MCF 10A (cell line): ENCODE measurements at places on chromosomes 4 and X. TPM values are rescaled to one million over a fixed set of nuclear protein-coding genes. Genes with fewer than 3 reads are reported as not detected.

- peaks cover 45% of the 10 kb centered on the region for H3K4me1 ChIP-seq
- peak overlapping the region; percentile 85 for H3K4me3 ChIP-seq
- peak; percentile 68 for DNase-seq
- H3K27ac ChIP-seq, result no peak overlapping the region
- H3K36me3 ChIP-seq, result no peaks in the 10 kb centered on the region
Measured at GRCh38 chr4:176789955-176790354, 2.8 kb downstream of the VEGFC start.

- DNase-seq, result no peak
- no peaks in the 10 kb centered on the region for H3K36me3 ChIP-seq
- no peaks in the 10 kb centered on the region for H3K27me3 ChIP-seq
- H3K4me1 ChIP-seq, result no peaks in the 10 kb centered on the region
Measured at GRCh38 chr4:122692641-122693520, 39.6 kb upstream of the BBS12 start.

DNA sequence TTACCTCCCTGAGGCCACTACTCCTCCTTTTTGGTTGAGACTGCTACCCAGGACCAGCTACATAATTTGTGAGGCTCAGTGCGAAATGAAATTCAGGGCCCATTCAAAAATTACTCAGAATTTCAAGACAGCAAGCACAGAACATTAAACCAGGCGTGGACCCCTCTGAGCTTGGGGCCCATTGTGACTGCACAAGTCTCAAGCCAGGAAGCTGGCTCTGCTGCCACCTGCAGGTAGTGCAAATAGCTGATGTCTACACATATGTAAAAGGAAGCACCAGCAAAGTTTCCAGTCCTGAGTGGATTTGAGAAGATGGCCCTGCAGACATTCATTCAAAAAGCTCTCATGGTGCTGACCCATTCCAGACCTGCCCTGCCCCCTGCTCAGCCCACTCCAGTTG lies 213.4 kb upstream of the LNX1 start:
- no peaks in the 10 kb centered on the region for H3K27me3 ChIP-seq
- H3K4me1 ChIP-seq, result no peaks in the 10 kb centered on the region
- H3K27ac ChIP-seq, result no peak overlapping the region
- no peaks in the 10 kb centered on the region for H3K36me3 ChIP-seq
- peak; percentile 55 for DNase-seq

GRCh38 chr4:1004557-1005485 lies 6.6 kb upstream of the FGFRL1 start:
- H3K36me3 ChIP-seq, result peaks cover 9% of the 10 kb centered on the region
- H3K27me3 ChIP-seq, result peaks cover 29% of the 10 kb centered on the region
- peaks cover 5% of the 10 kb centered on the region for H3K4me1 ChIP-seq

DNA sequence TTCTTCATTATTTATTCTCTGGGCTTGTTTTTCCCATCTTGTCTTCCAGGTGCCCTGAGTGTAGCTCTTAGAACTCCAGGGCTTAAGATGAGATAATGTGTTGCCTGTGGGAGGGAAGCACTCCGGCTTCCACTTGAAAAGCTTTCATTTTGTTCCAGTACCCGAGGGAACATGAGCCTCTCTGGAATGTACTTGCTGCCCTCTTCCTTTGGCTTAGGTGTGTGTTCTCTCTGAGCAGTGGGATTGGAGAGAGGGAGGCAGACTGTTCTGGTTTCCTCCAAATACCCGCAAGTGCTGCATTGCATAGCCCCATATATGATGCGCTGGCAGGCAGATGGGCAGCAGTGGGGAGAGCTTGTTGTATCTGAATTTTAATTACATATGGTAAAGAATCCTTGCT lies 861 bp upstream of the DTHD1 start:
- DNase-seq, result peak; percentile 32
- H3K27ac ChIP-seq, result peak overlapping the region; percentile 54
- H3K36me3 ChIP-seq, result no peaks in the 10 kb centered on the region
- peaks cover 36% of the 10 kb centered on the region for H3K4me1 ChIP-seq
- H3K4me3 ChIP-seq, result peak overlapping the region; percentile 45

GRCh38 chr4:155724731-155725130 lies 34.1 kb upstream of the GUCY1B1 start:
- H3K36me3 ChIP-seq, result no peaks in the 10 kb centered on the region
- no peak overlapping the region for H3K4me3 ChIP-seq
- H3K4me1 ChIP-seq, result peaks cover 7% of the 10 kb centered on the region
- H3K27ac ChIP-seq, result no peak overlapping the region
- no peak for DNase-seq

DNA sequence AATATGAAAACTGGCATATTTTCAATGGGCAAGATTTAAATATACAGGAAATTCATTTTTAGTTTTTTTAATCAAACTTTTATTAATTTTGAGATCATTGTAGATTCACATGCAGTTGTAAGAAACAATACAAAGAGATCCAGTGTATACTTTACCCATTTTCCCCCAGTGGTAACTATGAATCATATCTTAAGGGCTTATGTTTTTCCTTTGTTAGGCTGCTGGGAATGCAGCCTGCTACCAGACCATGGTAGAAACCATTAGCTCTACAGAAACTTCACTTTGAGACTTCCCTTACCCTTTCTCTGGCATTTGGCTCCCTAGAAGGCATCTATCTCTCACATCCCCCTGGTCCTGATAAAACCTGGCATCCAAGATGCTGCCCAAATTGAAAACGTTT lies 147.6 kb upstream of the EOLA2 start:
- H3K4me3 ChIP-seq, result no peak overlapping the region
- no peak overlapping the region for H3K27ac ChIP-seq
- no peaks in the 10 kb centered on the region for H3K36me3 ChIP-seq
- peaks cover 28% of the 10 kb centered on the region for H3K4me1 ChIP-seq

DNA sequence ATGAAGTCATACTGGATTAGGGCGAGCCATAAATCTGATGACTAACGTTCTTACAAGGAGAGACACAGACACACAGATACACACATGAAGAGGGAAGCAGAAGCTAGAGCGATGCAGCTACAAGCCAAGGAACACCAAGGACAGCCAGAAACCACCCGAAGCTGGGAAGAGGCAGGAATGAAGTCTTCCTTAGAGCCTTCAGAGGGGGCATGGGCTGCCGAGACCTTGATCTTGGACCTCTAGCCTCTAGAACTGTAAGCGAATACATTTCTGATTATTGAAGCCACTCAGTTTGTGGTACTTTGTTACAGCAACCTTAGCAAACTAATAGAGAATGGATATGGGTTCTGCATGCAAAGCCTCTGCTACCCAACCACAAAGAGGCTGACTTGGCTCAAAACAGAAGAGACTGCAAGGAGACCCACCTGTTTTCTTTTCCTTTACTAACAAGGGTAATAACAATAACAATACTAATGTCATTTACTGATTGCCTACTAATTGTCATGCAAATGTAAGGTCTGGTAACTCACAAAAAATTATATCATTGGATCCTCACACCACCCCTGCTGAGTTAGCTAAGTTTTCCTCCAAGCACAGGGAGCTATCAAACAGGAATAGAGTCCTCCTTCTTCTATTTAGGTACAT lies 10.1 kb upstream of the LDB2 start:
- H3K4me1 ChIP-seq, result peaks cover 6% of the 10 kb centered on the region
- no peak overlapping the region for H3K27ac ChIP-seq

GRCh38 chr4:56979421-56980072 lies 851 bp downstream of the POLR2B start:
- H3K4me1 ChIP-seq, result peaks cover 24% of the 10 kb centered on the region
- peaks cover 47% of the 10 kb centered on the region for H3K36me3 ChIP-seq
- DNase-seq, result peak; percentile 36

DNA sequence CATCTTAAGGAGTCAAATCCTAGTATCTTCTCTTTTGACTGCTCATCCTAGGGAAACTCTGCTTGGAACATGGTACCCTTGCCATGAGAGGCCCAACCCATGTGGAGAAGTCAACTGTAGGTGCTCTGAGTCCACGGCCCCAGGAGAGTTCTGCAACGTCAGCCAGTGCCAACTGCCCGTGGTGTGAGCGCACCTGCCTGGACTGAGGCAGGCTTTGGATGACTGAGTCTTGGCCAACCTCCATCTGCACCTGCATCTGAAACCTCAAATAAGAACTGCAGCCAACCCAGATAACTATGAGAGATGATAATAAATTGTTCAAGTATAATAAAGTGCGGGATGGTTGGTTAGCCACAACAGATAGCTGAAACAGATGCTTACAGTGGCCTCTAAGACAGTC lies 772.0 kb downstream of the TRIML1 start:
- H3K27ac ChIP-seq, result no peak overlapping the region
- no peaks in the 10 kb centered on the region for H3K27me3 ChIP-seq
- no peak overlapping the region for H3K4me3 ChIP-seq
- no peaks in the 10 kb centered on the region for H3K4me1 ChIP-seq
- DNase-seq, result no peak
- no peaks in the 10 kb centered on the region for H3K36me3 ChIP-seq

GRCh38 chr4:55851885-55852284 lies 1.6 kb upstream of the EXOC1 start:
- H3K36me3 ChIP-seq, result no peaks in the 10 kb centered on the region
- peak overlapping the region; percentile 2 for H3K4me3 ChIP-seq
- no peak overlapping the region for H3K27ac ChIP-seq
- DNase-seq, result peak; percentile 85

GRCh38 chr4:96972920-96973319 lies 1133.0 kb downstream of the PDHA2 start:
- no peaks in the 10 kb centered on the region for H3K4me1 ChIP-seq
- DNase-seq, result no peak
- H3K27me3 ChIP-seq, result no peaks in the 10 kb centered on the region
- no peak overlapping the region for H3K4me3 ChIP-seq

DNA sequence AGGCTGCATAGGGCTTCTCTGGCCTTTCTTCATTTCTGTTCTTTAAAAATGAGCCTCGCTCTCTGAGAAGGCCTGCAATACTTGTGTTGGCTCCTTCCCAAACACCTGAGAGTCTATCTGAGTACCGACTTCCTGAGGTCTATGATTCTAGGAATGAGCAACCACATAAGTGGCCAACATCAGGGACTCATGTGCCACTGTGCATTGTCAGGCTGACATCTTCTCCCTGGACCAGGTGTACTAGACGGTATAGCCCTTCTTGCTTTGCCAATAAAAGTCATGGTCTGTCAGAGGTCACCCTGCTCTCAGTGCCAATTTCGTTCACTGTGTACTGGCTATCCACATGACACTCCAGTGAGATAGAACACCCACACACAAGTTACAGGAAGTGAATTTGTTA lies 67.4 kb upstream of the EPHA5 start:
- H3K4me3 ChIP-seq, result no peak overlapping the region
- H3K4me1 ChIP-seq, result no peaks in the 10 kb centered on the region
- no peak for DNase-seq
- no peaks in the 10 kb centered on the region for H3K36me3 ChIP-seq
- H3K27me3 ChIP-seq, result no peaks in the 10 kb centered on the region

- no peaks in the 10 kb centered on the region for H3K36me3 ChIP-seq
- H3K27me3 ChIP-seq, result peaks cover 90% of the 10 kb centered on the region
- no peak overlapping the region for H3K27ac ChIP-seq
- no peaks in the 10 kb centered on the region for H3K4me1 ChIP-seq
- H3K4me3 ChIP-seq, result no peak overlapping the region
Measured at GRCh38 chrX:133586443-133586842, 171.2 kb upstream of the GPC4 start.

- H3K4me1 ChIP-seq, result peaks cover 24% of the 10 kb centered on the region
- no peaks in the 10 kb centered on the region for H3K27me3 ChIP-seq
- peak overlapping the region; percentile 78 for H3K4me3 ChIP-seq
- no peak for DNase-seq
Measured at GRCh38 chrX:78106651-78106986, 2.6 kb downstream of the PGK1 start.

RAB40AL gene
- total RNA-seq, result 0.70 and 1.8 TPM in 2 replicates

KIF4A gene
- total RNA-seq, result 13.6 and 19.0 TPM in 2 replicates

GJB1 gene
- not detected in 2 replicates for total RNA-seq

ERAS gene
- total RNA-seq, result 0.25 TPM in 1 of 2 replicates, not detected in the other

ADH1B gene
- total RNA-seq, result 24.2 and 32.0 TPM in 2 replicates
